ENCODE measurements at places on chromosomes 2 and 18.

DNA sequence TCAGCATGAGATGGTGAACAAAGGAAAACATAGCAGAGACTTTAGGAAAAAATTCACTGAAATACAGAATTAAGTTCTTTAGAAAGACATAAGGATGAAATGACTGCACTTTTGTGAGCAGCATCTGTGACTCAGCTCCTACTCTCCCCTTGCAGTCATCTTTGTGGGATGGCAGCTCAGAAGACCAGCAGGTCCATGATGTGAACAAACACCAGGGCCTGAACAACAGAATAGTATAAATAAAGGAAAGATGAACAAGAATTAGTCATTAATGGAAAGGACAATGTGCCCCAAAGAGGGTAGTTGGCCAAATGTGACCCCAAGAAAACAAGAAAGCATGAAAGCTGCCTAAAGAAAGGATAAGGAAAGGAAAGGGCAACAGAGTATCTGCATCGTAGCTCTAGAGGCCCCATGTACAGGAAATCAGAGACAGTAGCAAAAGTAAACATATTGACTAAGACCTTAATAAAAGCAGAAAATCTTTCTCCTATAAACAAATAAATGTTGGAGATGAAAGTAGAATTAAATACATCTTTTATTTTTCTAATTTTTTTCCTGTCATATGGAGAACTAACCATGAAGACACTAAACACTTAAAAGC is 318.0 kb downstream of the ZEB2 start:
- DNase-seq, result no peak

- no peak for DNase-seq
Measured at GRCh38 chr2:235011929-235012631, 60.3 kb downstream of the SH3BP4 start.

DNA sequence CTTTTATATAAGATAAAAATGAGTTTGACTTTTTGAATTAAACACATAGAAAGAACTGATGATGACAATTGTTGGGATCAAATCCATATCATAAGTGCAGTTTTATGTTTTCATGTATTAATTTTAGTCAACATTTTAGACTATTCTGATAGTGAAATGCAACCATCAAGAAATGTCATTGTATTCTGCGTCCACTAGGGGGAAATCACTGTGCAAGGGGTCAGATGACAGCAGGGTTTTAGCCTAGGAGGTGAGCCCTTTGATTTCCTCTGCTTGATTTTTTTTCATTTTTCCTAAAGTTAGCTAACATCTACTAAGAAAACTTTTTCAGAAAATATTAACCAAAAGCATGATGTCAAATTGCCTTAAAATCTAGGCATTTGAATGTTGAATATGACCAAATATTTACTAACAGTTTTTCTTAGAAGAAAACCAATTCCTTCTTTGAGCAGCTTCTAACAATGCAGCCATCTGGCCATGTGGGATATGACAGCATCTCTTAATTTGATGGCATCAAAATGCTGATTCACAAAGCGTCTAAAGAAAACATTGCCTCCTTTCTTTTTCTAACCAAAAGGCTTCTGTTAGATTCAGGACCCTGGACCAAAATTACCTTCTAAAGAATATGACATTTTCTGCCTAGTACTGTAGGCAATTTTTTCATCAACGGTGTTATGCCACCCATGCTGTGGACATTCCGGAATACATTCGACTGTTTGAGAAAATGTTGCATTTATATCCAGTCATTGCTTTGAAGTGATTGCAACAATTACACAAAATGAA is 141.5 kb downstream of the SPHKAP start:
- DNase-seq, result no peak

- no peak for DNase-seq
Measured at GRCh38 chr2:25252291-25253152, 84.1 kb upstream of the POMC start.

DNA sequence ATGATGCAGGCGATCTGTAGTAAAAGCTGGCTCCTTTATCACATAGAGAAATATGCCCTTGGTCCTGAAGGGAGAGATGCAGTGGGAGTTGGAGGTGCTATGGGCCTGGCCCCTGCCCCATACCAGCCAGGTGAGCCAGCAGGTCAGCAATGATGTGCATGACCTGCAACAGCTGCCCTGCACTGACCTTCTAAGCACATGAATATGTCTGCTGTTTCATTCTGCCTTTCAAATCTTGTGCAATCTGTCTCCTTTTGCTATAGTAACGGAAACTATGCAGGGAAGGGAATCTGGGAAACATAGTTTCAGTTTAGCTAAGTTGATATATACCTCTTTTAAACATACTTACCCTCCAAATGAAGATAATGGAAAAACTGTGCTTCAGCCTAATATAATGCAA is 235.2 kb downstream of the TDRD15 start:
- no peak for DNase-seq

Data from stimulated activated CD4-positive, alpha-beta T cell treated with anti-CD3 and anti-CD28 coated beads, TNF-alpha, amount 100 ng/mL, for 4 hours (primary cell).